ENCODE measurements at places on chromosomes 13 and 19. TPM values are rescaled to one million over a fixed set of nuclear protein-coding genes. Genes with fewer than 3 reads are reported as not detected.

Gene EDDM13
- total RNA-seq: not detected

GRCh38 chr19:51382004-51382403, 5.8 kb downstream of the LIM2 start:
- DNase-seq: no peak

DNA sequence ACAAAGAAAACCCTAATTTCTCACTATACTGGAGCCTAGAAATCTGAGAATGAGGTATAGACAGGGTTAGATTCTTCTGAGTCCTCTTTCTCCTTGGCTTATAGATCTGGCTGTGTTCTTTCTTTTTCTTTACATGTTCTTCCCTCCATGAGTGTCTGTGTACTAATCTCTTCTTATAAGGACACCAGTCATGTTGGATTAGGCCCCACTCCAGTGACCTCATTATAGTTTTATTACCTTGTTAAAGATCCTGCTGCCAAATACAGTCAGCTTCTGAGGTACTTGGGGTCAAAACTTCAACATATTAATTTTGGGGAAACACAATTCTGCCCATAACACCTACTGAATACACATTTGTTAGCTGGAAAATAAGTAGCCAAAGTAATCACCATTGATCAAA, 302.6 kb downstream of the PCDH9 start:
- no peak for DNase-seq

Gene AMER2
- total RNA-seq: not detected
